GM23248 (cell line): ENCODE measurements at places on chromosomes 1 and 21.

DNA sequence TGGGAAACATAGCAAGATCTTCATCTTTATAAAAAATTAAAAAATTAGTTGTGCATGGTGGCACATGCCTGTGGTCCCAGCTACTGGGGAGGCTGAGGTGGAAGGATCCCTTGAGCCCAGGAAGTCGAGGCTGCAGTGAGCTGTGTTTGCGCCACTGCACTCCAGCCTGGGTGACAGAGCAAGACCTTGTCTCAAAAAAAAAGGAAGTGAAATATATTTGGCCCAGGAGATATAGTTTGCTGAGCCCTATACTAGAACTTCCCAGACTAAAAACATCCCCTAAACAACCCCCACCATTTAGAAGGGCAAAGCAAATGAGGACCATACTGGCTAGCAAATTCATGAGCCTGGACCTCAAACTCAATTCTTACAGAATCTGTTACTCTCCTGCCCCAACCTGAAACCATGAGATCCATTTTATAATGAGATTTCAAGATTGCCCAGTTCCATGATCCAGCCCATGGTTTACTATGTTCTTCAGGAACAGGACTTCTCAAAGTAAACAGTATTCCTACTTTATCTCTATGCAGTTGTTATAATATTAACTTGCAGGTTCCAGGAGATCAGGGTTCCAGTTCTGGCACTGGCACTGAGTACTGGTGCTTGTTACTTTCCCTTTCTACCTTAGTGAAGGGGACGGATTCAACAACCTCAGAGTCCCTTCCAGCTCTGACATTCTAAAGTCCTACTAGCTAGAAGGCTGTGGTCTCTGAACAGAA is 48.9 kb upstream of the TADA1 start:
- no peak for DNase-seq

DNA sequence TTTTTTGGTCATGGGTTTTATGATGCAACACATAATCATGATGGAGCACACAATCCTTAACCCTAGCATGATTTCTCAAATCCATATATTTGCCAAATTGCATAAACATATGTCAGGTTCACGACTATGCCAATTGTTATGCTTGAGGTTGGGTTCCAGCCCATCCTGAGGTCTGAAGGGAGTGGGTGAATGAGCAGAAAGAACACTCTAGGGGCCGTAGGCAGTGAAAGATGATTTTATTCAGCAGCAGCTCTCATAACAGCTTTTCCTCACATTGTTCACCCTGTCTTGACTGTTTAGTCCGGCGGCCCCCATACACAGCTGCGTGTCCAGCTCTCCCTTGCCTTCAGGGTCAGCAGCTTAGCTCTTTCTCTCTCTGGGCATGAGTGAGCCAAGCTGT is 627.7 kb downstream of the PLA2G4A start:
- DNase-seq = no peak

- no peak for DNase-seq
Measured at GRCh38 chr21:27400045-27400444, 433.2 kb upstream of the ADAMTS5 start.

DNA sequence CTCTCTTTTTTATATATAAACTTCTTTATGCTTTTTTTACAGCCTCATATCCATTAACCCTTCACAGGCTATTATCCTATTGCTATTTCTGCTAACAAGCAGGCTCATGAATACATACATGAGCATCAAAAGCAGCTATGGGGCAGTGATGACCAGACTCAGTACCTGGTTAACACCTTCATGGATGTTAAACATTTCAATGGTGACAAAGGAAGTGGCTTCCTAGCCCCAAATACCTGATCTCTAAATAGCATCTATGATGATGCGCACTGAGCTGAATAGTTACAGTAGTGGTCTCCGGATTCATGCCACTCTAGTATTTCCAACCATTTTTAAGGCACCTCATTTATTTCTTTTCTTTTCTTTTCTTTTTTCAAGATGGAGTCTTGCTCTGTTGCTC is 101.1 kb downstream of the TM2D1 start:
- no peak for DNase-seq

DNA sequence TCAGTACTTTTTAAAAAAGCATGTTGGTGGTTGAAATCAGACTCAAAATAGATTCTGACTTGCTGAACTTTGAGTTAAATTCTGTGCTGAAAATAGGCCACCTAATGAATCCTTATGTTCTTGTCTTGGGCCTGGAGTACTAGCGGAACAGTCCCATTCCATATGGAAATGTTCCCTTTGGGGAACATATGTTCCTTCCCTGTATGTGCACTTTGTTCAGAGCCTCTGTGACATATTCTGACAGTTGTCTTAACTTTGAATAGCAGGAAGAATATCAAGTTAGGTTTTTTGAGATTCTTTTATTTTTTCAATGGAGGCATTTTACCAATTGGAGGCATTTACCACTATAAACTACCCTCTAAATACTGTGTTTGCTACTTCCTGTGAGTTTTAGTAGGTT is 1667.8 kb downstream of the PLA2G4A start:
- DNase-seq = no peak

DNA sequence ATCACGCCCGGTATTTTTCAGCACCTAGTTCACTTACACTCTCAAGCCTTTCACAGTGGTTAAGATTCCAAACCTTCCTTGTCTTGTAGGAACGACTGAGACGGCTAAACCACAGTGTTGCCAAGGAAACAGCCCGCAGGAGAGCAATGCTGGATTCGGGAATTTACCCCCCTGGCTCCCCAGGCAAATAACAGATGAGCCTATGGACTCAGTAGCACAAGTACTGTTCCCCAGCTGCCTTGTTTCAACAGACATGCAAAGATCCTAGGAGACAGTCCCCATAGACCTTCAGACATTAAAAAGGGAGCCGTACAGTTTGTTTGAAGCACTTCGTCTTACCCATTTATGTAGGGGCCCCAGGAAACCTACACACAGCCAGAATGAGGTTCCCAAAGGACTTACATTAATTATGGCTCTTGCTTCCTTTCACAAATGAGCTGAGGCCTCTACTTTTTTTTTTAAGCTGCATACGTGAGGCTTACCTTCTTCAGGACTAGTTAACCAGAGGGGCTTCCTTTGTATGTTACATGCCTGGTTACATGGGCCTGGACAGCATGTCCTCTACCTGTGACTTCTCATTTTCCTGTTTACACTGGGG is 2.7 kb downstream of the SNAPIN start:
- no peak for DNase-seq

DNA sequence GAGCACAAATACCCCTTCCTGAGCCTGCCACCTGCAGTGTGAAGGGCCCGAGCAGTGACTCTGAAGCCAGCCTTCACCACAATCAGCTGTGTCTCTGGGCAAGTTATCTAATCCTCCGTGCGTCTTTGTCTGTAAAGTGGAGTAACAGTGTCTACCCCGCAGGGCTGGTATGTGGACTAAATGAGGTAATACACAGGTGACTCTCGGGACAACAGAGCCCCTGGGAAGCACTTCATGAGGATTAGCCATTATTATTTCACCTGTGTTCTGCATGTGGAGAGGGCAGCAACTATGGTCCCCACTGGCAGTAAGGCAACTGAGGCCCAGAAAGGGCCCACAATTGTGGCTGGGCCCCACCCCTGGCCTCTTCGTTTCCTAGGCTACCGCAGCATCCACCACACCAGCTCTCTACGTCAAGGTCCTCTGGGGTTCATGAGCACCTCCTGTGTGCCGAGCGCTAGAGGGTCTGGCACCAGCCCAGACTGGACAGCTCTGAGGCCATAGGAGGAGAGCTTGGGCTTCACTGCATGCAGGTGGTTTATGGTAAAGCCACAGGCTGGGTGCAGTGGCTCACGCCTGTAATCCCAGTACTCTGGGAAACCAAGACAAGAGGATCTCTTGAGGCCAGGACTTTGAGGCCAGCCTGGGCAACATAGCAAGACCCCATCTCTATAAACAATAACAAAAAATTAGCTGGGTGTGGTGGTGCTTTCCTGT is 41.3 kb upstream of the LRP8 start:
- no peak for DNase-seq

GRCh38 chr1:110056776-110057175 is 13.7 kb downstream of the ALX3 start:
- DNase-seq = peak; percentile 95

GRCh38 chr1:200626853-200627534 is 6.4 kb upstream of the KIF14 start:
- DNase-seq = no peak

DNA sequence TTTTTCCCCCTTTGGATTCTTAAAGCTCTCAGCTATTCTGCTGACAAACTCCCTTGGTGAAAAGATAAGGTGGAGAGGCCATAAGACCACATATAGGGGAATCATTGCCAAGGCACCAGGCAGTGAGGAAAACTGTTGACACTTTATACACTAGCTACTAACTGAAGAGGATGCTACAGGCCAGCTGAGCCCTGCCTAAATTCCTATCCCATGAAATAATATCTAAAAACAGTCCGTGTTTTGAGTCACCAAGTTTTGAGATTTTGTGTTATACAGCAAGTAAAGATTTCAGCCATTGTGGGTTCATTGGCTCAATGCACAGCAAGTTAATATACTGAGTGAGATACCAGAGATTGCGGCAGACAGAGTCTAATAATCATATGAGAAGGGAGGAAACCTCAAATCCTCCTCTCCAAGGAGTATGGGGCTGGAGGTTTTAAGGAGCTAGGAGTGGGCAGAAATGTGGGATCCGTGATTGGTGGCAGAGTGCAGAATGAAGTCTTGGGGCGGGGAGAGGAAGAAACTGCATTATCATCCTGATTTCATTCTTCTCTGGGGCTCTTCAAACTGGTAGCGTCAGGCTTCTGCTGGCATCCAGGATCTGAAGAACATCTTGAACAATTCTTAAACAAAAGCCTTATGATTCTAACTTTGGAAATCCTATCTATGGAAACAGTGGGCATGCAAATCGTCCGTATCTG is 9.2 kb downstream of the CLDN8 start:
- DNase-seq = peak; percentile 63

DNA sequence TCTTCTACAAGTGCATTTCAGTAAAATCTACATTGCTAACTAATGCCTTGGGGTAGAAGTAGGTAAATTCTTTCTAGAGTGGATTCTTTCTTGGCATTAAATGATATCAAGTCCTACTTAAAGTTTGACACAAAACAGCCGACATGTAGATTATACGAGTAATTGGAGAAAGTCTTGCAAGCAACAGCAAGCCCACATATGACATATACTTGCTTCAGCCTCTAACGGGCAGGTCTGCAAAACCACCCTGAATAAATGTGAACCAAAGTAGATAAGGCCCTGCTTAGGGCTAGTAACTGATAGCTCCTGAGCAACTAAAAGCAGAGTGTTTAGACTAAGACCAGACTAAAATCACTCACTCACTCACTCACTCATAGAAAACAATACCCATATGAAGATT is 203.2 kb downstream of the LTN1 start:
- no peak for DNase-seq

- DNase-seq = no peak
Measured at GRCh38 chr1:20498116-20498515, 9.8 kb downstream of the MUL1 start.

DNA sequence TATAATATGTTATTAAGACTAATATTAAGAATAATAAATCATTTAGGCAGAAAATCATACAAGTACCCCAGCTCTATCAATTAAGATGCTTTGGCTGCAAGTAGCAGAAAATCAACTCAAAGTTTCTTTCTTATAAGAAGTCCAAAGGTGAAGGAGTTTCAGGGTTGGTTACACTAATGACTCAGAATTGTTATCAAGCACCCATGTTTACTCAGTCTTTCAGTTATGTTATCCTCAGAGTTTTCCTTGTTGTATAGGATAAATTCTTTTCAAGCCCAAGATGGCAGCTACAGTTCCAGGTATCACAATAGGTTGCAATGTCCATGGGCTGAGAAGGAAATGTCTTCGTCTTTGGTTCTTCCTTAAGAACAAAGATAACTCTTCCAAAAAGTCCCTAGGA is 163.6 kb downstream of the TNFSF18 start:
- DNase-seq = no peak

GRCh38 chr1:64308866-64309265 is 105.4 kb downstream of the UBE2U start:
- peak; percentile 12 for DNase-seq

DNA sequence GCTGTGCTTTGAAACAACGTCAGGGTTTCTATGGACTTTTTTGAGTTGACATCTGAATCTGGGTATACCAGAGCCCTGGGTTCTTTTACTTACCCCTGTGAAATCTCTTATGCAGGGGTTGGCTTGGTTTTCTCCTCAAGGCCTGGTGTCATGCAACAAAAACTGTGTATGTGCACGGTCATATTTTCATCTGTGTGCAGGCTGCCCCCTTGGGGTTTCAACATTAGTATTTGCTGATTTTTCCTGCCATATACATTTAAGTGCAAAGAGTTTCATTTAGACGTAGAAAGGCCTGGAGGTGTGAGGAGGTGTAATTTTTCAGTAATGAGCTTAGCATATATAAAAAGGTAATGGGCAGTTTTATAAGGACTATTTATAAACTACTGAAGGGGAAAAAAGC is 22.0 kb upstream of the ZBTB18 start:
- DNase-seq = peak; percentile 16

GRCh38 chr21:37071561-37072273 is 1.2 kb downstream of the PIGP start:
- peak; percentile 93 for DNase-seq

- DNase-seq = no peak
Measured at GRCh38 chr1:227769936-227770494, 34.8 kb downstream of the SNAP47 start.

DNA sequence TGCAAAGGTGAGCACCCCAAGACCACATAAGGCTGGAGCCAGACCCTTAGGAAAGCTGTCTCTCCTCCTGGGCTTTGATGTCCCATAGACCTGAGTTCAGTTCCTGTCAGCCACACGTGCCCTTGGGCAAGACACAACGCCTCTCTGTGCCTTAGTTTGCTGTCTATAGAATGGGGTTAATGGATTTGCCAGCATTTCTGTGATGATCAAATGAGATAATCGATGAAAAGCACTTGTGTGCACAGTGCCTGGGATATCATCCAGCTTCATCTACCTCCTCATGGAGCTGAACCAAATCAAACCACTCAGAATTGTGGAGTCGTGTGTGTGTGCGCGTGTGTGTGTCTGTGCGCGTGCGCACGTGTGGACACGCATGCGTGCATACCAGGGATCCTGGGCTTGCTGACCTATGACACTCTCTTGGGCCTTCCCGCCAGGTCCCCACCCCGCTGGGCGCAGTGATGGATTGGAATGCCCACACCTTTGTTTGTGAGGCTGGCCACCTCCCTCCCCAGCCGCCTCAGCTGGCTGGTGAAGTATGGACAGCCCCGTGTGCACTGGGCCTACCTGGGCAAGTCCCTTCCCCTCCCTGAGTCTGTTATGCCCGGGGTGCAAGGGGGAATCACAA is 5.2 kb downstream of the TTC22 start:
- no peak for DNase-seq

GRCh38 chr1:55718758-55719671 is 503.9 kb upstream of the USP24 start:
- DNase-seq = peak; percentile 99

DNA sequence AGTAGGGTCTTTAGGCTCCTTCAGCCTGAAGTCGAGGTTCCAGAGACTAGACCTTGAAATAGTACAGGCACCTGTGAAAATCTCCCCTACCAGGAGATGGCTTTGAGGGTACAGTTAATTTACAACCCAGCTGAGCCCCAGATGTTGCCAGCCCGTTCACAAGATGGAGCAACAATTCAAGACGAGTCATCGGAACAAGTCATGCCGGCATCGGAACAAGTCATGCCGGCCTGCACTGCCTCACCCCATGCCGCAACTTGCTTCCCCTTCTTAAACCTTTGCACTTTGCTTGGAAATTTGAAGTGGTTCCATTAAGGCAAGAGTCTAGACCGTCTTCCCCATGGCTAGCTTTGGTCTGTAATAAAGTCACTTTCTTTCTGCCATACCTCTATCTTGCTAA is 16.0 kb downstream of the HHAT start:
- peak; percentile 36 for DNase-seq

GRCh38 chr1:9798236-9799130 is 25.3 kb downstream of the CLSTN1 start:
- DNase-seq = peak; percentile 77
